ENCODE measurements at places on chromosomes 2 and 18.
A peak's percentile ranks its signal among the peaks of the same experiment; 100 is the strongest.

- DNase-seq, result peak; percentile 28
These were observed 143.2 kb downstream of the DDX1 start for GRCh38 chr2:15734674-15735483.

DNA sequence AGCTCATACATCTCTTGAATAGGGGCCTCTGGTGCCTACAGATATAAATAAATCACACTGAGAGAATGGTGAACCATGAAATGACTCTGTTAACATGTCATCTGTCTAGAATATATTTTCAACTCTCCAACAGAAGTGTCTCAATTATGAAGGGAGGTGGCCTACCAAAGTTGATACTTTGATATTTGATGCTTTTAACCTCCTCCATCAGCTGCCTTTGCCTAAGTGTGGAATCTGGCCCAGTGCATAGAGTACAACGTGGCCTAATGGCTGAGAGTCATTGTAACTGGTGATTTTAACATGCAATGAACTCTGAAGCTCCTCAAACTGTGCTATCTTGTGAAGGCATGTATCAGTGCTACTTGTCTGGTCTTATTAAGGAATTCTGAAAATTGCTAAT, 93.4 kb downstream of the MYO3B start:
- DNase-seq, result no peak

GRCh38 chr18:62790871-62791772, 75.8 kb downstream of the PHLPP1 start:
- DNase-seq, result no peak

DNA sequence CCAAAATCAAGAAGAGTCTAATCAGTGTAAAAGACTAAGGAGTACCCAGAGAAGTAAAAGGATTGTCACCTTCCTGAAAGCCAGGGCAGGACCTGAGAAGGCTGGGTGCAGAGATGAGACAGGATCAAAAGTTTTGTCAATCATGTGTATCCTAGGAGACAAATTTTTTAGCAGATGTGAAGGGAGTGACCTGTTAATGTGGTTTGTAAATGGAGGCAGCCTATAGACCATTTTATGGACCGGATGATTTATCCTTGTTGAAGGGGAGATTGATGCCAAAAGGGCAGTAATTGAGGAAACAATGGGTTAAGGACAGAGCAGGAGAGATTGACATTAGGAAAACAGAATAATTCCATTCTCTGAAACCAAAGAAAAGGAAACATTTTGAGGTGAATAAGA, 813 bp downstream of the NDC80 start:
- no peak for DNase-seq

DNA sequence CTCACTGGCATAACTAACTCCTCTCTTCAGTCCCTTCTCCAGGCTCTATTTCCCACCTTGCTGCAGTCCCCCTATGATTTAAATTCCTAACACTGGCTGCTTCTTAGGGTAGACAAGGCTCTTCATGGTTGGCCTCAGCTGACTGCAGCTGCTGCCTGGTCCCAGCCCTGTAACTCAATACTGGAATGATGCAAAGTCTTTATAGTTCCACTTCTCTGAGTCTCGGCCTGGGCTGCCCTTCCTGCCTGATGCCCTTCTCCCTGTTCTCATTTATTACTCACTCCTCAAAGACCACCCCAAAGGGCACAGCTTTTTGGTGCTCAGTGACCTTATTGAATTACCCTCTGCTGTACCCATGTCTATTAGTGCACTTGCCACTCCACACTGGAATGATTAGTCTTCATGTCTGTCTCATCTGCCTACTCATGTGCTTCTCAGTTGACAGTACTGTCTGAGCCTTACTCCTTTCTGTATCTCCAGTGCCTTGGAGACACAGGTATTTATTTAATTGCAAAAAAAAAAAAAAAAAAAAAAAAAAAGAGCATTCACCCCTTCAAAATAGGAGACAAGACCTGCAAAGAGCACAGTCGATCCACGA, 199.4 kb upstream of the REV1 start:
- DNase-seq, result no peak

DNA sequence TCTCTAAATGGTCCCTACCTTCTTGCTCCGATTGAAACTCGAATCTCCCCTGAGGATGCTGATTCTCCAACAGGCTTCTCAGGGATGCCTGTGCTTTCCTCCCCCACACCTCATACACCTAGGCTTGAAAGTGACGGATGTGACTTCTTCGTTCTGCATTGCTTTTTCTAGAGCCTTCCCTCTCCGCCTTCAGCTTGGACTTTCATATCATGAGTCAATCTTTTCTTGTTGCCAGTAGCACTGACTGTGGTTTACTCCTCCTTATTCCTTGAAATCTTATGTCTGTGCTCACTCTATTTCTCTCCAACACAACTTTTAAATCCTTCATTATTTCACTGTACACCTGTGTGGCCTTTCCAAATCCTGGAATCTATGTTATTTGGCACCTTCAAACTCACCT, 451.4 kb downstream of the TMX3 start:
- peak; percentile 68 for DNase-seq

GRCh38 chr2:176848844-176849243, 363.8 kb upstream of the HNRNPA3 start:
- no peak for DNase-seq

DNA sequence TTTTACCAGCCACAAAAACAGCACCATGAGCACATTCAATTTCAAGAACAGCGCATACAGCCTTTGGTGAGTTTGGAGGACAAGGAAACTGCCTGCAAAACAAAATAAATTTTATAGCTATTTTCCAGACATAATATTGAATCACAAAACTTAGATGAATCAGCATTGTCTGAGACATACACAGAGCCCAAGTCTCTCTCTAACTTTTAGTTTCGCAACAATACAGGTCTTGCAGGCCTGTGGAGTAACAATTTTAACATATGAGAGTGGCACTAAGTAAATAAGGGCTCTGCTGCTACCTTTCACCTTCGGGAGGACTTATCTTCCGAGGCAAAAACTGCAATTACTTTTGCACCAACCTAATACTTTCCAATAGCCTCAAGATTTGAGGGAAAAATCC, 56.1 kb upstream of the PEX13 start:
- DNase-seq, result peak; percentile 35

DNA sequence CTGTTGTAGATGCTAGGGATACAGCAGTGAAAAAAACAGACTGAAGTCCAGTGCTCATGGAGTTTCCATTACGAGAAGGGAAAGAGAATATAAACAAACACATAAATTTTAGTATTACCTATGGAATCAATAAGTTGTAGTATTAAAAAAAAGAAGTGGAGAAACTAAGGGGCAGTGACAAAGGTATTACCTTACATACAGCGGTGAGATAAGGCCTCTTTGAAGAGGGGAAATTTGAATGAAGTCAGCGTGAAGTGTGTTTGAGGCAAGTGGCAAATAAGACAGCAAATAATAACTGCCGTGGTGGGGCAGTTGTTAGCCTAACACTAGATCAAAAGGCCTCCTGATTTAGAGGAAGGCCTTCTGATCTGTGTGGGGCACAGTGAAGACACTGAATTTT, 57.9 kb downstream of the TLK1 start:
- no peak for DNase-seq

DNA sequence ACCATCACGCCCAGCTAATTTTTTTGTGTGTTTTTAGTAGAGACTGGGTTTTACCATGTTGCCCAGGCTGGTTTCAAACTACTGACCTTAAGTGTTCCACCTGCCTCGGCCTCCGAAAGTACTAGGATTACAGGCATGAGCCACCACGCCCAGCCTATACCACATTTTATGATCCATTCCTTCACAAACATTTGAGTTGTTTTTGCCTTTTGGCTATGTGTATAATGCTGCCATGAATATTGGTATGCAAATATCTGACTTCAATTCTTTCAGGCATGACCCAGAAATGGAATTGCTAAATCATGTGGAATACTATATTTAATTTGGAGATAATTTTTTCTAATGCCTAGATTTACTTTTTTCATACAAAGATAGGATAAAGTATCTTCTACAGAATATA, 68.6 kb downstream of the TTC27 start:
- DNase-seq, result no peak

GRCh38 chr18:49096021-49096420, 145.3 kb upstream of the SMAD7 start:
- no peak for DNase-seq

DNA sequence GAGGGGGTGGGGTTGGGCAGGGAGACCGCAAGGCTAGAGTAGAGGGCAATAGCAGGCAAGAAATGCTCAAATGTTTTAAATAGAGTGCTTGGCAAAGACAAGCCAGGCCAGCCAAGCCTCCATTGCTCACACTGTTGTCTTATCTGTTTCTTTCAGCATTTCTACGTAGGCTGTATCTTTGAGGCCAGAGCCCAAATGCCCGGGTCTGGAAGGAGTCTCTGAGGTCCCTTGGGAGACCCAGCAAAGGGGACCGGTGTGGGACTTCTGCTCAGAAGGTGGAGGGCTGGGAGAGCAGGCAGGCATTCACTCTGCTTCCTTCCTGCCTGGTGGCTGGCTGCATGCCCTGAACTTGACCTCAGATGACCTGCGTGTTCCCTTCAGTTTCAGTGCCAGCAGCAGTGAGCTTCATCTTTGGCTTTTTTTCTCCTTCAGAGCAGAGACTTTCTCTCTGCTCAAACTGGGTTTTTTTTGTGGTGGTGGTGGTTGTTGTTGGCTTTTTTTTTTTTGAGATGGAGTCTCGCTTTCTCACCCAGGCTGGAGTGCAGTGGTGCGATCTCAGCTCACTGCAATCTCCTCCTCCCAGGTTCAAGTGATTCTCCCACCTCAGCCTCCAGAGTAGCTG, 13.7 kb upstream of the TET3 start:
- no peak for DNase-seq

GRCh38 chr2:26276484-26277227, 31.9 kb downstream of the HADHB start:
- DNase-seq, result no peak

- DNase-seq, result no peak
These were observed 642.7 kb downstream of the NR4A2 start for GRCh38 chr2:155689791-155690190.

GRCh38 chr2:186460465-186460864, 25.6 kb upstream of the ZC3H15 start:
- DNase-seq, result no peak

- DNase-seq, result no peak
These were observed 142.0 kb downstream of the ACTR3 start for GRCh38 chr2:114031605-114032505.

GRCh38 chr18:41695441-41695840, 259.6 kb upstream of the PIK3C3 start:
- no peak for DNase-seq

- DNase-seq, result no peak
These were observed 50.0 kb downstream of the RBBP8 start for GRCh38 chr18:22983175-22983574.

DNA sequence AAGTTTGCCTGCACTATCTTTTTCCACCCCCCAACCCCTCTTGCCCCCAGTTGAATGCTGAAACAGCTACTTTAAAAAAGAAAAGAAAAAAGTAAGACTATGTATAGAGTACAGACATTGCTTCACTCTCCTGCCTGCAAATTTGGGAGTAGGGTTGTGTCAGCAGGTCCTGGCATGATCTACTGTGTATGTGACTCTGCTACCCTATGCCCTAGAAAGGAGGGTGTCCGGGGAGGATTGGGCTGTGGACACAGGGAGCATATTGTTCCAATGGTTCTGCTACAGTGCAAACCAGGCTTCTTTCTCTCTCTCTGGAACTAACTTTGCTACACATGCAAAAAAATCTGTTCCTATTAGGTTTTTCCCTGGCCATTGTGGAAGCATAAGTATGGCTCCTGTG, 9.9 kb upstream of the ZEB2 start:
- no peak for DNase-seq

- DNase-seq, result no peak
These were observed 722 bp upstream of the C2orf15 start for GRCh38 chr2:99140860-99141109.

GRCh38 chr18:50083708-50084107, 111.2 kb downstream of the MYO5B start:
- no peak for DNase-seq

GRCh38 chr2:12424809-12425208, 291.9 kb upstream of the TRIB2 start:
- DNase-seq, result no peak

- no peak for DNase-seq
These were observed 58.3 kb downstream of the MTCL1 start for GRCh38 chr18:8763611-8764010.

DNA sequence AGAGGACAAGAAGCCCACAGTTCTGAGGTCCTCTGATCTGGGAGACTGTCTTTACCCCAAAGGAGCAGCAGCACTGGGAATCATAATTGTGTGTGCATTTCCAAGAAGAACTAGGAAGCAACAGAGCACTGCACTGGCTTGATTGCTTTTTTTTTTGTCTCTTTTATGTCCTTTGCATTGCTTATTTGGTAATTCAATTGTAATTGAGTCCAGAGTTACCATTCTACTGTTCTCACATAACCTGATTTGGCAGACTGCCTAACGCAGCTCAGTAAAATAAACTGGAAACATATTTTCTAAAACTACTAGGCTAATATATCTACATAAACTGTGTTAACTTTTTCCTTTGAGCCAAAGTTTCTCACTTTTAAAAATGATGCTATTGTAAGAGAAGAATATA, 190.3 kb upstream of the SLC8A1 start:
- no peak for DNase-seq

DNA sequence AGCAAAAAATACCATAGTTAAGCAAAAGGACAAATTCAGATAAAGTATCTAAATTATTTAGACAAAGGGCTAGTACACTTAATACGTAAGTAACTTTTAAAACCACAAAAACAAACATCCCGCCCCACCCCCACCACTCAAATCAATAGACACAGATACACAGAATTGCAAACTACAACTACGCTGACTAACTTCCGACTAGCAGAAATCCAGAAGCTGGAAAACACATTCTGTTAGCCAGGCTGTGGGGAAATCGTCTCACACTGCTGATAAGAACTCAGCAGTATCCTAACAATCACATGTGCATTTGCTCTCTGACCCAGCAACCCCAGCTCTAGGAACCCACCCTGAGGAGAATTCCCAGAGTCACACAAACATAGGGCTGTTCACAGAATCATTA, 16.6 kb downstream of the FAM168B start:
- DNase-seq, result no peak

DNA sequence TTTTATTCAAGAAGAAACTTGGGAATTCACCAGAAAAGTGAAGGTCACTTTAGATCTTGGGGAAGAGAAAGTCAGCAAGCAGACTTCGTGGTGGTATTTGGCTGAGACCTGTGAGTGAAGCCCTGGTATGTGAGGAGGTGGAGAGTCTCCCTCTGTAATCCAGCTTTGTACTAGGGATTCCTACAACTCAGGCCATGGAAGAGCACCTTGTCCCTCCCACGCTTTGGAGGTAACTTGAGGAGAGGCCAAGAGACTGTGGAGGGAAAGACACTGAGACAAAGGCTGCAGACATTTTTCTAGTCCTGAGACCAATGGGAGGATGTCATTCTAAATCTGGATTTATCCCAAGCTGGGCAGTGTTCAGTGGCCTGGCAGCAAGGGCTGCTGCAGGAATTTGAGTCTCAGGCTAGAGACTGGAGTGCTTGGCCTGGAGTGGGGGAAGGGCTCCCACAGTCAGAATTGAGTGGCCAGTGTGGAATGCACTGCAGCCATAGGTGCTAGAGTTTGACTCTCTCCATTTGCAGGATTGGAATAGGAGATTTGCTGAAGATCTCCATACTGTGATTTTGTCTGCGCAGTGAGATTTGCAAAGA, 219.0 kb downstream of the ACTR3 start:
- DNase-seq, result no peak

- DNase-seq, result no peak
These were observed 56.3 kb downstream of the ASB1 start for GRCh38 chr2:238483021-238483420.

All from NCI-H226 (cell line).